ENCODE measurements at places on chromosomes 2 and 18. TPM values are rescaled to one million over a fixed set of nuclear protein-coding genes. Genes with fewer than 3 reads are reported as not detected.

Gene ANKRD30B
- total RNA-seq, result not detected

Gene UXS1
- 38.0 TPM for total RNA-seq

Gene PLEKHA3
- 5.9 TPM for total RNA-seq

Gene NEU4
- not detected for total RNA-seq

Gene CHRND
- total RNA-seq, result not detected

Gene CD8B
- total RNA-seq, result not detected

Gene EGR4
- total RNA-seq, result not detected

Gene C2orf78
- total RNA-seq, result 0.06 TPM

Gene TGFA
- not detected for total RNA-seq

Gene GKN2
- not detected for total RNA-seq

Gene ACTG2
- total RNA-seq, result 0.19 TPM

Gene SCTR
- not detected for total RNA-seq

Gene DPP4
- total RNA-seq, result 0.49 TPM

Gene TTN
- 0.53 TPM for total RNA-seq

Gene VAPA
- total RNA-seq, result 165 TPM

Gene CTAGE1
- not detected for total RNA-seq

Gene TMEM247
- total RNA-seq, result not detected

Gene PPP4R3B
- 44.1 TPM for total RNA-seq

Gene WDCP
- 21.6 TPM for total RNA-seq

Gene UGT1A6
- total RNA-seq, result not detected

Gene OLA1
- 186 TPM for total RNA-seq

Gene LIMS4
- not detected for total RNA-seq

Data from neural progenitor cell (in vitro differentiated cells).